ENCODE measurements at places on chromosomes 12 and 14.

DNA sequence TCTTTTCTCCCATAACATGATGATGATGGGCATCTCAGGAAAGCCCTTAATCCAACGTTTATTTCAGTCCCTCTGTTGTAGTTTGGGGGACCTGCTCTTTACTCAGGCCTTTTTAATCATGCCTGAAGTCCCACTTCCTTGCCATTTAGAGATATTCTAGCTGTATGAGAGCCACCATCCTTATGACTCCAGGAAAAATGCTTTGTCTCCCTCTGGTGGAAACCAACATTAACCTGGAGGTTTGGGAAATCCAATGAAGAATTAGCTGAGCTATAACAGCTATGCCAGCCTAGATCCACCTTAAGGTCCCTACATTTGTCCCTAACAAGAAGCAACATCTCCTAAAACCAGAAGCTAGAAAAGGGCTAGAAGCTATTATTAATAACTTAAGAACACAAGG is 1399.1 kb downstream of the LRFN5 start:
- no peak for DNase-seq

- no peak for DNase-seq
Observed at GRCh38 chr12:62021808-62022207, 238.4 kb upstream of the USP15 start.

DNA sequence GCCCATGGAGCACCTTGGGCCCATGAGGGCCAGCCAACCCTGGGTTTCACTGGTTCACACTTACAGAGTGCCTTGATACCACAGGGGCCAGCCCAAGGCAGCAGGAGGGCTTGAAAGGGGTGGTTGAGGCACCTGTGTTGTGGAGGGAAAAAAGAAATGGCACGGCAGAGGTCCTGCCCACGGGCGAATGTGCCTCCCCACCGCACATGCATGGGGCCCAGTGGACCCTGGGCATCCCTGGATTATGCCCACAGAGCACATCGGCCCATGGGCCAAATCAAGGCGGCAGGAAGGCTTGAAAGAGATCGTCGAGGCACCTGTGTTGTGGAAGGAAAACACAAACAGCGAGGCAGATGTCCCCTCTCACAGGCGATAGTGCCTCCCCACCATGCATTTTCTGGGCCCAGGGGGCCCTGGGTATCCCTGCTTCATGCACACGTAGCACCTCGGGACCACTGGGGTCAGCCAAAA is 378.1 kb downstream of the ALG10 start:
- DNase-seq: no peak

- DNase-seq: no peak
Observed at GRCh38 chr12:114092981-114093380, 126.9 kb upstream of the RBM19 start.

DNA sequence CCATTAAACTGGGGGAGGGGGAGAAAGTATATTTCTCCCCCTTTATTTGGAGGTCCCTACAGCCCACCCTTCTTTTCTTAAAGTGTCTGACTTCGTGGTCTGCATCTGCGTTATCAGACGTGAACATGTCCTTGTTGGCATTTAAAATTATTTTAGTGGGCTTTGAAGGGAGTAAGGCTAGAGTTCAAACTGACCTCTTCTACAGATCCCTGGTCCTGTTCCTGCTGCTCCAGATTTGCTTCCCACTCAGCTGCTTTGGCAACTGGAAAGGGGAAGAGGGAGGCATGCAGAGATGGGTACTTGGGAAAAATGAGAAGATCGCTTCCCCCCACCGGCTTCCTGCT is 611 bp upstream of the SIX6 start:
- no peak for DNase-seq

GRCh38 chr12:41453409-41453808 is 265.3 kb downstream of the PDZRN4 start:
- DNase-seq: no peak

GRCh38 chr14:36208690-36209278 is 32.3 kb upstream of the PTCSC3 start:
- DNase-seq: no peak

- no peak for DNase-seq
Observed at GRCh38 chr12:42791399-42791798, 201.9 kb upstream of the PRICKLE1 start.

- no peak for DNase-seq
Observed at GRCh38 chr14:68880581-68881105, 87.8 kb upstream of the ZFP36L1 start.

DNA sequence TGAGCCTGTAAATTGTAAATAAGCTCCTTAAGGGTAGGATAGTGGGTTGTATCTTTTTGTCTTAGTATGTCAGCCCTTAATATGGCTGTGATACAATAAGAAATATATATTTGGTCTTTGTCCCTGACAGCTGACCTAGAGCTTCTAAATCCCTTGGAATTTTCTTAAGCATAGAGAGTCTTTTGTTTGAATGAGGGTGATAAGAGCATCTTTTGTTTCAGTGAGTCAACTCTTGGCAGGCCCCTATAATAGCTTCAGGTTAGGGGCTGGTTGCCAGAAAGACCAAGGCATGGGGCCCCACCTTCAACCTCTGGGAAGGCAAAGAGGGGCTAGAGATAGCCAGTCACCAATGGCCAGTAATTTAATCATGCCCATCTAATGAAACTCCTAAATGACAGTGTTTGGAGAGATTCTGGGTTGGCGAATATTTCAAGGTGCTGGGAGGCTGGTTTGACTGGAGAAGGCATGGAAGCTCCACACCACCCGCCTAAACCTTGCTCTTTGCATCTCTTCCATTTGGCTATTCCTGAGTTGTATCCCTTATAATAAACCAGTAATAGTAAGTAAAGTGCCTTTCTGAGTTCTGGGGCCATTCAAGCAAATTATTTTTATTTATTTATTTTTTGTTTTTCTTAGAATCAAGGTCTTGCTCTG is 10.5 kb downstream of the PALS1 start:
- DNase-seq: no peak

DNA sequence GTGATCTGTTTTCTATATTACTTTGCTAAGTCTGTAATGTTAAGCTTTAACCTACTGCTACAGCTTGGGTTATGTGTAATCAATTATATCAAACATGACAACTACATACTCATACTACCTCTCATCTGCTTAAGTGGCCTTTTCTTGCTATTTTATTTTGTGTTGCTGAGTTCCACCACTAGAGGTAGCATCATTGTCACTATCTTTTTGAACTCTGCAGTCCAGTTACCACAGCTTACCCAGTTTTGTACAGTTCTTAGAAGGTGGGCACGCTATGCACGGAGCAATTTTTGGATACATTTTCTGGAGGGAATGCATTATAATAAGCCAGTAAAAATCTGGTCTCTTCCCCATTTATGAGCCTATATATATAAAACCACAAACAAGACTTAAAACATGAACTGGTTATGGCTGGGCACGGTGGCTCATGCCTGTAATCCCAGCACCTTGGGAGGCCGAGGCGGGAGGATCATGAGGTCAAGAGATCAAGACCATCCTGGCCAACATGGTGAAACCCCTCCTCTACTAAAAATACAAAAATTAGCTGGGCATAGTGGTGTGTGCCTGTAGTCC is 48.5 kb downstream of the SAV1 start:
- DNase-seq: no peak

- DNase-seq: no peak
Observed at GRCh38 chr12:58596381-58596780, 323.9 kb downstream of the LRIG3 start.

- DNase-seq: peak; percentile 56
Observed at GRCh38 chr14:63203618-63204406, 431 bp upstream of the RHOJ start.

GRCh38 chr12:108861878-108862587 is 4.7 kb upstream of the SSH1 start:
- no peak for DNase-seq

- no peak for DNase-seq
Observed at GRCh38 chr14:50303744-50304471, 8.1 kb downstream of the L2HGDH start.

GRCh38 chr12:54882079-54882478 is 27.8 kb downstream of the MUCL1 start:
- no peak for DNase-seq

DNA sequence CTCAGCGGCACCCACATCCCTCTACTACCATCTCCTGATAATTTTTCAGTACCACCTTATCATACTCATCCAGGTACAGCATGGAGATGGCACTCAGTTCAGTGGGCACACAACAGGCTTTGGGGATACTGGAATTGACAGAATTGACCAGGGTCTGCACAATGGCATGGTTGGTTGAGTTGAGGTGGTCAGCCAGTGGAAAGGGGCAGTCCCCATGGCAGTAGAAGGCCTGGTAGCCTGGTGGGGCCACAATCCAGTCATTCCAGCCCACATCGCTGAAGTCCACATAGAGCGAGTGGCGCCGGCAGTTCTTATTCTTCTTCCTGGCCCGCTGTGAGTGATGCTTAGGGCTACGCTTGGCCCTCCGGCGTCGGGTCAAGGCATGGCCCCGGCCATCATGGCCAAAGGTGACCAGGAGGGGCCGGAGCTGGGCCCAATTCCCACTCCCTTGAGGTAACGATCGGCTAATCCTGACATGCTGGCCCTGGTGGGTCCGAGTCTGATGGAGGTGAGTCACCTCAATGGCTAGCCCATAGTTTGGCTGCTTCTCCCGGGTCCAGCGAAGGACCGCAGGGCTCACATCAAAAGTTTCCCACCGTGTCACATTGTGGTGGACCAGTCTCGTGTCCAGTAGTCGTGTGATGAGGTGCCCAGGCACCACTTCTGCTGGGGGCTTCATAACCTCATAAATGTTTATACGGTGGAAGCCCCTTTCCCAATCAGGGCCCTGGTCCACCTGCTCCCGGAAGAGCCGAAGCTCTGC is 6.4 kb downstream of the BMP4 start:
- no peak for DNase-seq

GRCh38 chr12:18345021-18345735 is 83.9 kb downstream of the PIK3C2G start:
- DNase-seq: no peak

GRCh38 chr14:50615552-50615951 is 52.6 kb downstream of the SAV1 start:
- DNase-seq: peak; percentile 7

GRCh38 chr12:92121826-92122225 is 23.8 kb downstream of the BTG1 start:
- DNase-seq: no peak

Measured in hippocampal formation (tissue), 2 donors.